ENCODE measurements at places on chromosomes 16 and 17.

DNA sequence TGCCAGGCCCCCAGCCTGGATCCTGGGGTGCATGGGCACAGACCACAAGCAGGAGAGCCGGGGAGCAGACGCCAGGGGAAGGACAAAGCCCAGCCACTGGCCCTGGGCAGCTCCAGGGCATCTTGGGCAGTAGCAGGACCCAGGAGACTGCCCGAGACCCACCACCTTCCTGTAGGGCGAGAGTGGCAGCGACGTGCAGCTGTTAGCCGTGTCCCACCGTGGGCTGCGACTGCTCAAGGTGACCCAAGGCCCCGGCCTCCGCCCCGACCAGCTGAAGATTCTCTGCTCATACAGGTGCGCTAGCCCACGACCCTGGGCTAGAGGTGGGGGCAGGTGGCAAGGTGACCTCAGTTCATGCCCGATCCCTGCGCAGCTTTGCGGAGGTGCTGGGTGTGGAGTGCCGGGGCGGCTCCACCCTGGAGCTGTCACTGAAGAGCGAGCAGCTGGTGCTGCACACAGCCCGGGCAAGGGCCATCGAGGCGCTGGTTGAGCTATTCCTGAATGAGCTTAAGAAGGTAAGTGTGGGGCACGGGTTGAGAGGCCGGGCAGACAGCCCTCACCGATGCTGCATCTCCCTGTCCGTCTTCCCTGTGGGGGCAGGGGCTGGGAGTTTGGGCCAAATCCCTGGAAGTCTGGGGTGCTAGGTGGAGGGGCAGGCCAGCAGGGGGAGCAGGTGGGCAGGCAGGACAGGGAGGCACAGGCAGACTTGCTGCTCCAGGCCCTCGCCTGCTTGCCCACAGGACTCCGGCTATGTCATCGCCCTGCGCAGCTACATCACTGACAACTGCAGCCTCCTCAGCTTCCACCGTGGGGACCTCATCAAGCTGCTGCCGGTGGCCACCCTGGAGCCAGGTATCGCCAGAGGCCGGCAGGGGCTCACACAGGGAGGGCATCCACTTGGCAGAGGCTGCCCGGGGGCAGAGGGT, 13.5 kb upstream of the SMIM5 start:
- DNase-seq, result no peak

DNA sequence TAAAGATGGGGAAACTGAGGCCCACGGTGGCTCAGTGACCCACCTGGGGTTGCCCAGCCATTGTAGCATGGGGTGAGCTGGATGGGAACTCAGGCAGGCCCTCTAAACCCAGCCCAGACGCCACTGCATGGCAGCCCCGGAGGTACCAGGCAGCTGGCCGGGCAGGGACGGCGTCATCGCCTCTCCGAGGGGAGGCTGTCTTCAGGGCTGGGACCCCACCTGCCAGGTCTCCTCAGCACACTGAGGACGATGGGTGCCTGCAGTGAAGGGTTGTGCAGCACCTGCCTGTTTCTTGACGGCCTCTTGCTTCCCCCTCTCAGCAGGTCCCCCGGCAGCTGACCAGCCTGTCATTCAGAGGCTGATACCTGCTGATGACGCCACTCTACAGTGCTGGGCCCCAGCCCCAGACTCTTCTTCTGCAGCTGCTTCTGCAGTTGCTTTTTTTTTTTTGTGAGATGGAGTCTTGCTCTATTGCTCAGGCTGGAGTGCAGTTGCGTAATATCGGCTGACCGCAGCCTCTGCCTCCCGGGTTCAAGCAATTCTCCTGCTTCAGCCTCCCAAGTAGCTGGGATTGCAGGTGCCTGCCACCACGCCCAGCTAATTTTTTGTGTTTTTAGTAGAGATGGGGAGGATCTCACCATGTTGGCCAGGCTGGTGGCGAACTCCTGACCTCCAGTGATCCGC, 24.7 kb downstream of the RNF213 start:
- no peak for DNase-seq

- no peak for DNase-seq
Observed at GRCh38 chr17:1367351-1367745, 32.7 kb downstream of the YWHAE start.

DNA sequence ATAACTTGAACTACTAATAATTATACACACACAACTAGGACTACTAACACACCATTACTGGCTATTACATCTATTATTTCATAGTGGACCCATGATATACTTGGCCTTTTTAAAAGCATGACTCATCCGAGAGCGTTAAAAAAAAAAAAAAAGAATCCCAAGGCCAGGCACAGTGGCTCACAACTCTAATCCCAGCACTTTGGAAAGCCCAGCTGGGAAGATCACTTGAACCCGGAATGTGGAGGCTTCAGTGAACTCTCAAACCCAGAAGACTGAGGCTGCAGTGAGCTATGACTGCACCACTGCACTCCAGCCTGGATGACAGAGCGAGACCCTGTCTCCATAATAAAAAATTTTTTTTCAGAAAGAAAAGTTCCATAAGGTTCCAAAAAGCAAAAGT, 3.1 kb downstream of the GLG1 start:
- no peak for DNase-seq

DNA sequence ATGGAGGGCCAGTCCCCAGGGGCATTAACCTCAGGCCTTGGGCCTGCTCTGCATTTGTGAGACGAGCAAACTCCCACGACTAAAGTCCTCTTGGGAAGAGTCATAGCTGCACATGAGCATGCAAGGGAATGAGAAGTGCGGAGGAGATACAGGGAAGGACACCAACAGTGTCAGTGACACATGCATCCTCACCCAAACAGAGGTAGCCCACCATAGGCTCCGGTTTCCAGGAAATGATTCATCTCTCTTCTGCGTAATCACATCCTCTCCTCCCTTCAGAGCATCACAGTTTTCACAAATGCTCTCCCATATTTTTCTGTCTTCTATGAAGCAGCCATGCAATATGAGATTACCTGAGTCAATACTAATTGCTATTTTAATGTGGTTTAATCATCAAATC, 725.7 kb upstream of the GOT2 start:
- no peak for DNase-seq

- no peak for DNase-seq
Observed at GRCh38 chr17:7322520-7323194, 6.5 kb downstream of the NEURL4 start.

DNA sequence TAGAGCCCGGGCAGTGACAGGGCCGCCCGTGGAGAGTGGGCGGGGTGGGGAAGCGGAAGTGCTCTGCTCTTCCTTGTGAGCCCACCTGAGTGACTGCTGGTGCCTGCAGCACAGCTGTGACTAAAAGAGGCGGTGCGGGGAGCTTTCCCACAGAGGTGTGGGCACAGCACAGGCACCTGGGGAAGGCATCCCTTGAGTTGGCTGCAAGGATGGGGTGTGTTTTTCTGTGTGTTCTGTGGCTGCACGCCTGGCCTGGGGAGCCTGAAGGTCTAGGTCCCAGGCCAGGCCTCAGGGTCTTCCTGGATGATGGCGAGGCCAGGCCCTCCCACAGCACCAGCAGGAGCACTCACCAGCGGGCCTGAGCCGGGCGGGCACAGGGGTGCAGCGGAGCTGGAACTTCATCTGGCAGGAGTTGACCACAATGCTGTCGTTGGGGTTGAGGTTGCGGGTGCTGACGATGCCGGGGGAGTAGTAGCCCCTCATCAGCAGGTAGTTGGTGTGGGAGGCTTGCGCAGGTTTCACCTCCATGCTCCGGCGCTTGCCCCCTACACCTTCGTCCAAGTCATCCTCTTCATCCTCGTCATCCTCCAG, 67.1 kb downstream of the IL21R start:
- no peak for DNase-seq

DNA sequence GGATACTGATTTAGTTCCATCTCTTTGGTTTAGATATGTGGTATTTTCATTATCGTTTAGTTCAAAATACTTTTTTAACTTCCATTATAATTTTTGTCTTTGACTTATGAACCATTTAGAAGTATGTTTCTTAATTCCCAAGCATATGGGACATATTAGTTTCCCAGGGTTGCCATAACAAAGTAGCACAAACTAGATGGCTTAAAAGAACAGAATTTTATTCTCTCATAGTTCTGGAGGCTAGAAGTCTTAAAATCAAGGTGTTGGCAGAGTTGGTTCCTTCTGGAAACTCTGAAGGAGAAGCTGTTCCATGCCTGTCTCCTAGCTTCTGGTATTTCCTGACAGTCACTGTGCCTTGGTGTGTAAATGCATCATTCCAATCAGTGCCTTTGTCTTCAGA, 291.5 kb upstream of the AXIN2 start:
- no peak for DNase-seq

- no peak for DNase-seq
Observed at GRCh38 chr17:81334391-81334901, 39.3 kb upstream of the SLC38A10 start.

DNA sequence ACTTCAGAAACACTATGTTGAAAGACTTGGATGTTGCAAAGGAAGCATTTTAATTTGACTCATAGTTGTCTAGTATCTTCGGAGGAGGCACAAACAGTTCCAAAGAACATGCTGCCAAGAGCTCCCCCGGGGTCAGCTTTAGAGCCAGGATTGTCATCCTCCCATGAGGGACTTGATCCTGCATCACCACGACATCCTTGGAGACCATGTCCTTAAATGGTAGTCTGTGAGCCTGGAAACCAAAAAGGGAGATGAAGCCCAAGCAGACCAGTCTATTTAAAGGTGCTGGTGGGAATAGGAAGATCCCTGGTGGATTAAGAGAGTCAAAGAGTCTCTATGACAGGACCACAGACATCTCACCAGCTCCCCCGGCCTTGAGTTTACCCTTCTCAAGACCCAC, 33.3 kb upstream of the DYNLRB2 start:
- DNase-seq, result no peak

- DNase-seq, result no peak
Observed at GRCh38 chr17:69763503-69763902, 311.5 kb upstream of the KCNJ16 start.

DNA sequence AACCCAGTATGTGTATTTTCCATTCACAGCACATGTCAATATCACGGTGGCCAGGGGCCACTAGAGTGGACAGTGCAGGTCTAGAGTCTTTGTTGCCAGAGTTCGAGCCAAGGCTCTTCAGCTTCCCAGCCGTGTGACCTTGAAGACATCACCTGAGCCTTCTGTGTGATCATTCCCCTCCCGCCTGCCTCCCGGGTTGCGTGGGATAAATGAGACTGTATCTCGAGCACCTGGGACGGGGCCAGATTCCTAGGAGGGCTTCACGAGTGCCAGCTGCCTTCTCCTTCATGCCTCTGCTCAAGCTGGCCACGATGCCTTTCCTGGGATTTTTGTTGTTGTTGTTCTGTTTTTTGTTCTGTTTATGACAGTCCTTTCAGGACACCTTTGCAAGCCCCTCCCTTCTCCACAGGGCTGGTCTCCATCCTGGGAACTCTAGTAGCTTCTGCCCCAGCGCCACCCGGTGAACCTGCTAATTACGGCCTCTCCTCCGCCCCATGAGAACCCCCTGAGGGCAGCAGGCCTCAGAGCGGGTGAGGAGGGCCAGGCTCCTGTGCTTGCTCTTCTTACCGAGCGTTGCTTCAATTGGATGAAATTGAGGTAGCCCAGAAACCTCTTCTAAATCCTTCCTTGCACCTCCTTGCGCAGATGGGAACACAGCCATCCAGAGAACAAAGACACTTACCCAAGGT, 3.9 kb downstream of the SPNS2 start:
- no peak for DNase-seq

GRCh38 chr16:54080524-54081008, 206.0 kb downstream of the IRX3 start:
- no peak for DNase-seq

DNA sequence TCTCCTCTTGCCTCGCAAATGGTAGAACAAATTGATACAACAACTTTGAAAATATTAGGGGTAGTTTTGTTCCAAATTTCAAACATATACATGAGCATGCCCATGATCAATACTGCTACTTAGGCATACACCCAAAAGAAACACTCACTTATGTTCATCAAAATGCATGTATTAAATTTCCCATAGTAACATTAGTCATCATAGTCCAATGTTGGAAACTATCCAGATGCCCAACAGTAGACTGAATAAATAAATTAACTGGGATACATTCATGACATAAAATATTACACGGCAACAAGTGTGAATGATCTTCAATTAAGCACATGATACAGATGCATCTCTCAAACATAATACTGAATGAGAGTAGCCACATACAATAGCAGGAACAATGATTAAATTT, 391.6 kb downstream of the CDH11 start:
- DNase-seq, result no peak

- no peak for DNase-seq
Observed at GRCh38 chr16:23114131-23114904, 34.9 kb downstream of the USP31 start.

Measured in activated naive CD4-positive, alpha-beta T cell treated with Interleukin-2 at 50 U/mL for 16 hours (primary cell).